Upper lobe of right lung (tissue), 1 donor: ENCODE measurements at places on chromosomes 2 and 18.

- DNase-seq, result no peak
Measured at GRCh38 chr2:237412988-237413776, 782 bp downstream of the COL6A3 start.

DNA sequence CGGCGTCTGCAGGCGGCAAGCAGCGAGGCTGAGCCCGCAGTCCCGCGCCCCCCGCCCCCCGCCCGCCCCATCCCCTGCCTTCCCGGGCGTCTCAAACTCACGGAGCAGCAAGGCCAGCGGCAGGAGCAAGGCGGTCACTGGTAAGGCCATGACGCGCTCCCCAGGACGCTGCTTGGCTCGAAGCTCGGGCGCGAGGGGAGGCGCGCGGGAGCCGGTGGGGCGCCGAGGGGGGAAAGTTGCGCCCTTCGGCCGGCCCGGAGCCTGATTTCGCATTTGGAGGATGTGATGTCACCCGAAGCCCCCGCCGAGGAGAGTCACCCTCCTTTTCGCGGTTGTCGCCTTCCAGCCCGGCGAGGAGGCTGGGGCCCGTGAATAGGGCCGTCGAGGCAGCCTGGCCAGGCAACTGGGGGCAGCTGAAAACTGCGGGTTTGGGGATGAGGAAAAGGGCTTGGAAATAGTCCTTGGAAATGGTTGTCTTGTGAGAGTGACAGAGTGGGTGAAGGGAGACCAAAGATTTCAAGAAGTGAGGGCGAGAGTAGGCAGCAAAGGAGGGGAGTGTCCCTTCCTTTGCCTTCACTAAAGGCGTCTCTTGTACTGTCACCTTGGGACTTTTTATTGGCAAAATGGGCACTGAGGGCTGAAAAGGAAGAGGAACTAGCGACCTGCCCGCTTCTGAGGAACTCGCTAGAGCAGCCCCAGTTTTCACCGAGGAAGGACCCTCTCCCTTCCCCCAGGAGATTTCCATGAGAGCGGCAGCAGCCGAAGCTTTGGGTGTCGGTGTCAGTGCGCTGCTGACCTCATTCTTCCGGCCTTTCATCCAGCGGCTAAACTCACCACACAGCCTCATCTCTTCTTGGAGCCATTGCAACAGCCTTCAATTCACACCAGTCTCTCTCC, at the start of gene CD8A:
TSS of gene CD8A (minus strand) at position 238 of the 897 bp plus-strand sequence. CDS start at position 150, 88 bp downstream.
- no peak for DNase-seq

- DNase-seq, result no peak
Measured at GRCh38 chr2:216765761-216766262, 70.5 kb upstream of the IGFBP5 start.

GRCh38 chr2:15931319-15931890, 8.9 kb upstream of the MYCN start:
- DNase-seq, result no peak

GRCh38 chr2:66565291-66565690, 130.4 kb downstream of the MEIS1 start:
- no peak for DNase-seq

GRCh38 chr2:109447776-109448175, 166.0 kb downstream of the SEPTIN10 start:
- DNase-seq, result no peak

- no peak for DNase-seq
Measured at GRCh38 chr2:11719230-11719977, 27.0 kb upstream of the LPIN1 start.

DNA sequence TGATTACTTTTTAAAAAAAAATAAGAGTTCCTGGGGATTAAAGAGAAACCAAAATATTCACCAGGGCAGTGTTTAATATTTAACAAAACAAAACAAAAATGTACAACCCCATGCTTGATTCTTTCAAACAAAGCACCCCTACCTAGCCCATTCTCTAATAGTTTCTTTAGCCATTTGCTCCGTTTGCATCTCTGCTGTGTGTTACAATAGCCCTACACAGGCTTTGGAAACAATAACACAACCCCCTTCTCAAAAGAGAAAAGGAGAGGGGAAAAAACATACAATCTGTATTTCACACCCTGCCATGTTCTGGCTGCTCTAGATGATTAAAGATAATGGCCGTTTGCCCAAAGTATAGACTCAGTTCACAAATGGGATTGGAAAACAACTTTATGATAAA, 302.9 kb downstream of the CPS1 start:
- no peak for DNase-seq

GRCh38 chr2:152415231-152415642, 80.3 kb downstream of the FMNL2 start:
- DNase-seq, result no peak

DNA sequence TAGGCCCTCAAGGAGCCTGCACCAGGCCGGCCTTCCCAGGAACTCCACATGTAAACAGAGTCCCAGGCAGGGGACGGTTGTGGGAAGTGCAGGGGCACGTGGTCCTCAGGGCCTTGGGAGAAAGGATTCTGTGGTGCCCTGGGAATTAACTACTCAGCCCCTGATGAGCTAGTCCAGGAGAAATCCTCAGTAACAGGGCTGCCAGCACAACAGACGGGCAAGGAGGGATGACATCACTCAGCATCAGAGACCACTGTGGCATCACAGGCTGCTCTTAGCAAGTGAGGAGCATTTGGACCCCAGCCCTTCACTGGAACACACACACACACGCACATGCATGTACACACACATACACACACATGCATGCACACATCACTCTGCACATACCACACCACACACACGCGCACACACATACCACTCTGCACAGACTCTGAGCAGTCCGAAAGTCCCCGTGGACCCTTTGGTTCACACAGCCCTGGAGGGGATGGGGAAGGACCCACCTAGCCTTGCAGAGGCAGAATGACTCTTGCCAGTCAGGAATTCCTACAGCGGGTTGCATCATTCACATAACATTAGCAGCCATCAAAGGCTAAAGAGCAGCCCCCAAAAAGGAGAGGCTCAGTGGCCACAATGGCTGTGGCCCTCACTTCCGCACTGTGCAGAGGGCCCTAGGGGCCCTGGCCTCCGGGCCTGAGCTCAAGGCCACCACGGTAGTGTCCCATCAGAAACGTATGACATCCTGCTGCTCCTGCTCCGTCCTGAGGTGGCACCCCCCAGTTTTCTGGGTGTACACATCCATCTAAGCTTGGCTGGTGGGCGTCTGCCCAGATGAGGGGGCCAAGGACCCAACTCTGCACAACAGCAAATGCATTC, 1.9 kb upstream of the NMUR1 start:
- peak; percentile 44 for DNase-seq

GRCh38 chr18:74234326-74235171, 57.2 kb downstream of the CYB5A start:
- DNase-seq, result no peak

DNA sequence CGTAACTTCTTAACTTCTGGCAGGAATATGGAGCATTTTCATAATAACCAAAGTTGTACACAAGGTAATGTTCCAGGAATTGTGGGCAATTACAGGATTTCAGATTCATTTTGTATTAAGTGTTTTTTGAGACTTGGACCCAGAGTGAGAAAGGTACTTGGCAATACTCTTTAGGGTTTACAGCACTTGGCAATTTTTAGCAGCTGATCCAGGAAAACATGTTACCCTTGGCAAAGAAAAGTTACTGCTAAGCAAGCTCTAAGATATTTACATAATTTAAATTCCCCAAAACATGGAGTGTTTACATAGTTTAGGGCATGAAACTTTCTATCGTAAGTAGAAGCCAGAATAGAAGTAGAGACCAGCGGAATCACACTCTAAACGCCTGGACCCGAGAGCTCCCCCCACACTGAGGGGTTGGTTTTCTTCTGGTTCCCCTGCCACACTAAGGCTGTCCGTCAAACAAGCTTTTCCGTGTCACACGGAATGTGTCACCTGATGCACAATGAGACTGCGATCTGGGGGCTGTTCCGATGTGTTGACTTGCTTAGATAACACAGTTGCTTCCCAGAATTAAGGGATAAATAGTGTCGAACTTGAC, 177.1 kb downstream of the PTGR3 start:
- no peak for DNase-seq

DNA sequence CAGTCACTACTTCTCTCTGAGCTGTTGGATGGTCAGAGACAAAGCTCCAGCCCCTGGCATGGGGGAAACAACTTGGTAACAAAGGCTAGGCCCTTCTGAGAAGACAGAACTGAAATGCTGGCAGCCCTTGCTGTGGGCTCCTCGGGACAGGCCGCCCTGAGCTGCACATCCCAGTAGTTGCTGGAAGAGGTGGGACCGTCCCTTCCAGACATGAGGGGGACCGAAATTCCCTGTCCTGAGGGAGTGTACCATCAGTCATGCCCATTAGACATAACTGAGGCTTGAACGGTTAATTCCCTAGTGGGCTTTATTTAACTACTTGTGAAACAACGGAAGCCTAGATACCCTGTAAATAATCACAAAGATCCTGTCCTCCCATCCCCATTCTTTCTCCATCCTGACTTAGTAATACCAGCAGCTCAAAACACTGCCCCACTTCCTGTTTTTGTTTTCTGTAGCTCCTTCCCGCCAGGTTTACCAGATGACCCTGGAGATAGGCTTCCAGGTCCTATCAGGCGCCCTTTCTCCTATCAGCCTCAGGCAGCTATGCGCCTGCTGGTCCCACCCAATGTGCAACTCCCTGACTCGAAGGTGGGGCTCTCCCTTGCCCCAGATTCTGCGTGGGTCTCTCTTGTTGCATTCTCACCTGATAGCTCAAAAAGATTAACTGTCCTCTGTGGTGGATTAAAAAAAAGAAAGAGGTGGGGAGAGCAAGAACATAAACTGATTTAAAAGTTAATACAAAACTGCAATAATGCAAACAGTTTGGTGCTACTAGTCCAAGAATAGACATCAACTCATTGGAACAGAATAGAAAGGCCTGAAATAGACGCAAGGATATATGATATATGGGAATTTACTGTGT, 37.0 kb upstream of the NT5DC4 start:
- no peak for DNase-seq

- no peak for DNase-seq
Measured at GRCh38 chr2:34785206-34785785, 1186.2 kb upstream of the FAM98A start.

DNA sequence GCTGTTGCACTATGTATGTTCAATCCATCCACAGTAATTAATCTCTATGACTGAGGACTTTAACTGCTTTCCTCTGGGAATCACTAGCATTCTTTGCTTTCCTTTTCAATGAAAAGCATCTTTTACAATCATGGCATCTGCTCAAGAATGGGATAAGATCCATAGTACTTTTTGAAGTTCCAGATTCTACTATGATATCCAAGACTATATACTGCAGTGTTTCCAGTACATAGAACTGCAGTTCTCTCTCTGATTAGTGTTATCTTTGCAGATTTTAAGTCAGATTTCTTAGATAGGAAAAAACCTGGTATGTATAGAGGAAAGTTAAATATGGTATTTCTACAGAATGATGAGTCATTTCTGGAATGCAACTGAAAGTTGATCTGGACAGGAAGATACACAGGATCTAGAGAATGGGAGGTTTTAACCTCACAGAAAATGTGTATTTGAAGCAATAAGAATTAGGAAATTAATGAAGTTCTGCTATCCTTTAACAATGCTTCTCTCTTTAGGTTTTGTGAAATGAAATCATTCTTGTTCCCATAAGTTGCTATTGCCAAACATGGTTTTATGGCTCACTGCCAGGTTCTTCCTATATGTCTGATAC, 670.7 kb downstream of the ERBB4 start:
- no peak for DNase-seq

DNA sequence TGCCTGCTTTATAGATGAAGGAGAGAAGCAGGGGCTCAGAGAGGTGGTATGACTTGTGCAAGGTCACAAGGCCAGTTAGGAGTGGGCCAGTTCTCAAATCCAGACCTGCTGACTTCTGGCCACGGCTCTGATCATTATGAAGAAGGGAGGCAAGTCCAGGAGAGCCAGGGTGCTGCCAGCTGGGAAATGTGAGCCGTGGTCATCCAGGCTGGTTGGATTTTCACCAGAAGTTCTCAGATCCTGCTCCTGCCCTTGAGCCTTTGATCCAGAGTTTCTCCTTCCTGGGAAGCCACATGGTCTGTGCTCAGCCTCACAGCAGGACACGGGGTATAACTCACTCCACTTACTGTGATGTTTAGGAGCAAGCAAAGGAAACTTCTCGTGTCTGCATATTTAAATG, 239.9 kb downstream of the KLHL29 start:
- DNase-seq, result no peak

GRCh38 chr2:186060744-186061440, 322.3 kb downstream of the FSIP2 start:
- DNase-seq, result no peak

DNA sequence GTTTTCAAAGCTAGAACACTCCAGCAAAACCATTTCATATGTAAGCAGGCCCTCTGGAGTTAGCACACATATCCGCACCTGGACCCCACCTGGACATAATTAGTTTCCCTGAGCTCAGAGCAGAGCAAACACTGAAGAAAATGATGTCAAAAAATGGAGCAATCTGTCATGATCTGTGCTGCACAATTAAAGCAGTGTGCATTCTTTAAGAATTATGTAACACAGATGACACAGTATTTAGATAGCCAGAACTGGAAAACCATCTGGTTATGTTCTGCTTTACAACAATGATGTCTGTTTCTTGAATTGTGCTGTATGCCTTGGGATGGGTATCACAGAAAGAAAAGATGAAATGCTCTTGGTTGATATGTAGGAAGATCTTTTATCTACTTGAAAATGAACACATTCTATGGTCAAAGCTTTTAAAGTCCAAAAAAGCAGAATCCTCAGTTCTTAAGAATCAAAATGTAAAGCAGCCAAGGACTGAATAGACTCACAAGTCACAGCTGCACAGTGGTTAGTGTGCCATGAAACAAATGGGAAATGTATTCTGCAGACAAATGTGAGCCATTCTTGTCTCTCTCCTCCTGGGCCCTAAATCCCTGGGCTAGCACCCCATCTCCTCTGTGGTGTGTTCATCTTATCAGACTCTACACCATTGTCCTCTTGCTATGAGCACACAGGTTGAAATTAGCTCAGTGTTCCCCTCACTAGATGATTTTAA, 36.8 kb downstream of the HRH4 start:
- no peak for DNase-seq

- no peak for DNase-seq
Measured at GRCh38 chr2:122358729-122359128, 603.3 kb downstream of the TSN start.

GRCh38 chr2:139079311-139079710, 299.1 kb upstream of the NXPH2 start:
- DNase-seq, result no peak

GRCh38 chr2:9952286-9952737, 819 bp downstream of the GRHL1 start:
- no peak for DNase-seq

GRCh38 chr2:219507581-219508443, 6.5 kb upstream of the ASIC4 start:
- DNase-seq, result no peak
